ENCODE measurements at places on chromosomes 1 and 21.
A peak's percentile ranks its signal among the peaks of the same experiment; 100 is the strongest.

DNA sequence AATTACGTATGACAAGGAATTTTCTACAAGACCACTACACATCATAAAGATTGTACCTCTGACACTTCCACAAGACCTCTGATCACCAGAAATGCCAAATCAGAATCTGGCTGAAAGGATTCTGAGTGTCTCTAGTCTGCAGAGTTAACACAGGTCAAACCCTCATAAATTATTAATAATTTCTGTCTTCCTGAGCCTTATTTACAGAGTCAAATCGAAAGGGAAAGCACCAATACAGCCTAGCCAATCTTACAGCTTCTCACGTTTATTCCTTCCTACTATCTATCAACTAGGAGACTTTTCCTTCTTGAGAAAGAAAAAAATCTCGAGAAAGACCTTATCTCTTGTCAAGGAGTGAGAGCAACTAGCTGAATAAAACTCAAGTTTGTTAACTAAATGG lies 2151.6 kb downstream of the MRPL39 start:
- no peak for DNase-seq

GRCh38 chr1:171280599-171280998 lies 32.3 kb downstream of the FMO1 start:
- DNase-seq = no peak

GRCh38 chr1:29961293-29962059 lies 725.2 kb downstream of the PTPRU start:
- DNase-seq = no peak

DNA sequence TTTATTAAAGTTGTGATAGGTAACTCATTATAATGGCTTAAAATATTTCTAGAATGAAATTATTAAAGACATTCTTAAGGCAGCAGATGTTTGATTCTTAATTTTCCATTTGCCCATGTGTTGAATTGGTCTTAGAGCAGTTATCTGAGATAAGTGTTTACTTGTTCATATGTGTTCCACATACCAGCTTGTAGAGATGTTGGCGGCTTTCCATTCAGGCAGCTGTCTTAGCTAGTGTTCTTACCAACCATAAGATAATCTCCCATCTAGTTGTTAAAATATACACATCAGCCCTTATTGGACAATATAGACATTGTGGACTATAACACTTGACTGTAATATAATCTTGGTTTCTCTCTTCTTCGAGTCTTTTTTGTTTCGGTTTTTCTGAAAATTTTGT lies 1372.9 kb upstream of the ADGRL2 start:
- DNase-seq = no peak

GRCh38 chr1:50603274-50604271 lies 180.3 kb upstream of the DMRTA2 start:
- DNase-seq = peak; percentile 57

DNA sequence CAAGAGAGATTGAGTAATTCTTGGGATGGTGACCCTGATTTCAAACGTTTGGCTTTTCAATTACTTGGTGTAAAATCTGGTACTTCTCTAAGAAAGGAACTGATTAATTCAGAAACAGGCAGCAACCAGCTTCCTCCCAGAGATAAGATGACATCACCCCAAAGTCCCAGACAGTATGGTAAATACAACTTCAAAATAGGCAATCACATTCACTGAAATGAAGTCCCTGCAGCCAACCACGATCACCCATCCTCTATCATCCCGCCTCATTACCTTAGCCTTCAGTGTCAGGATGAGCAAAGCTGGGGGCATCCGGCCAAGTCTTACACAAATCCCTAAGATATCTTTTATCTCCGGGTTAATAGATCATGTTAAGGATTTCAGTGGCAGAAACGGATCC lies 26.4 kb upstream of the RUNX1 start:
- no peak for DNase-seq

GRCh38 chr1:62285984-62286785 lies 33.0 kb downstream of the KANK4 start:
- DNase-seq = no peak

- DNase-seq = no peak
Measured at GRCh38 chr1:168556647-168557046, 12.8 kb upstream of the XCL2 start.

- DNase-seq = no peak
Measured at GRCh38 chr1:116373431-116374352, 648 bp downstream of the ATP1A1 start.

DNA sequence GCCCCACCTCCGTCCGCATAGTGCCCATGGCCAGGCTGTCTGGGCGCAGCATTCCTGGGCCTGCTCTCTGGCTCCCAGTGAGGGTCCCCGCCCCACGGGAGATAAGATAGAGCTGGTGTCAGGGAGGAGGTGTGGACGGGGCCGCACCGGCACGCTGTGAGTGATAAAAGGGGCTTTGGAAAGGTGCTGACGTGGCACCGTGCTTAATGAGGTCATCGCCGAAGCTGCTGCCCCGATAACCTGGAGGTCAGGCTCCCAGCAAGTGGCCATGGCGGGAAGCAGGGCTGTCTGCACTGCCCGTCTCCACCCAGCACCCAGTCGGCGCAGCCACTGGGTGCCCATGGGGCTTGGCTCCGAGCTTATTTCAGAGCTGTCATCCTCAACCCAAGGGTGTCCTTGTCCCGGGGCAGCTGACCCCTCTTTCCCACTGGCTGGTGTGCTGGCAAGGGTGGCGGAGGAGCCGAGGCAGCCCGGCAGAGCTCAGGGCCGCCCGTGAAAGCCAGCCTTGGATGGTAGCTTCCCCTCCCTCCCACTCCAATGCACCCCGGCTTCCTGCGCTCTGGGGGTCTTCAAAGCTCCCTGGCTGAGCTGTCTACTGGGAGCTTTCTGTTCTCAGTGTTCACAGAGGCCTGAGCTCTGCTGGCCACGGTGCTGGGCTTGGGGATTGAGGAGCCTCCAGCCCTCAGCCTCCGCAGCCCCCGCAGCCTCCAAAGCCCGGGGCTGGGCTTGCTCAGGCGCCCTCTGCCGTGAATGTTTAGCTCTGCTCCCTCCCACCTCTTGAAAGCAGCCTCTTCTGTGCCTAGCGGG lies 105.1 kb upstream of the ARHGEF16 start:
- no peak for DNase-seq

- DNase-seq = peak; percentile 56
Measured at GRCh38 chr1:17212487-17213121, 7.7 kb downstream of the PADI1 start.

DNA sequence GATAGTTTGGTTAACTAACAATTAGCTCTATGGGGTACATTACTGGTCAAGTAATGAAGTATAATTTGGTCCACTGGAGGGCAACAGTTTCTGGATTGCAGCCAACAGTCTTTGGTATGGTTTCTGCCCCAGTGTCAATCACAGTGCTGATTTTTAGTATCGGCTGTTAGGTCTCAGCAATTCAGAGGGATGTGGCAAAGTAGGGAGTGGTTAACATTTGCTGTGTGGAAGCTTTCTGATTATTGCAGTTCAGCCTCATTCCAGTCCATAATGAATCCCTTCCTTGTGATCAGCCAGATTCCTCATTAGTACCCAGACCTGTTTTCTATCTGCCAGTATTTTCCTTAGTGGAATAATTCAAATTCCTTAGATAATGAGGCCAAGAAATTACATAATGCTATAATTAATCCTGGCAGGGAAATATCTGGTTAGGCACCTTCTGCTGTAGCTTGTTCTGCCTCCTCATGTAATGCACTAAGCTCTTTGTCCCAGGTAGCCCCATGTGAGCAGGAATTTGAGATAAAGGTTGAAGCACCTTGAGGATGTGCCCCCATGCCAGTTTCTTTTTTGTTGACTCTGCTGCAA lies 14.0 kb downstream of the F3 start:
- DNase-seq = no peak
